Tongue (tissue), 3 donors: ENCODE measurements at places on chromosomes 4 and X. TPM values are rescaled to one million over a fixed set of nuclear protein-coding genes. Genes with fewer than 3 reads are reported as not detected.

- no peak for DNase-seq
Measured at GRCh38 chrX:154010330-154011087, 9.2 kb downstream of the IRAK1 start.

GRCh38 chrX:120664081-120664480 lies 34.2 kb upstream of the C1GALT1C1 start:
- no peak for DNase-seq

The RELL1 gene
- total RNA-seq: 74.7 TPM

DNA sequence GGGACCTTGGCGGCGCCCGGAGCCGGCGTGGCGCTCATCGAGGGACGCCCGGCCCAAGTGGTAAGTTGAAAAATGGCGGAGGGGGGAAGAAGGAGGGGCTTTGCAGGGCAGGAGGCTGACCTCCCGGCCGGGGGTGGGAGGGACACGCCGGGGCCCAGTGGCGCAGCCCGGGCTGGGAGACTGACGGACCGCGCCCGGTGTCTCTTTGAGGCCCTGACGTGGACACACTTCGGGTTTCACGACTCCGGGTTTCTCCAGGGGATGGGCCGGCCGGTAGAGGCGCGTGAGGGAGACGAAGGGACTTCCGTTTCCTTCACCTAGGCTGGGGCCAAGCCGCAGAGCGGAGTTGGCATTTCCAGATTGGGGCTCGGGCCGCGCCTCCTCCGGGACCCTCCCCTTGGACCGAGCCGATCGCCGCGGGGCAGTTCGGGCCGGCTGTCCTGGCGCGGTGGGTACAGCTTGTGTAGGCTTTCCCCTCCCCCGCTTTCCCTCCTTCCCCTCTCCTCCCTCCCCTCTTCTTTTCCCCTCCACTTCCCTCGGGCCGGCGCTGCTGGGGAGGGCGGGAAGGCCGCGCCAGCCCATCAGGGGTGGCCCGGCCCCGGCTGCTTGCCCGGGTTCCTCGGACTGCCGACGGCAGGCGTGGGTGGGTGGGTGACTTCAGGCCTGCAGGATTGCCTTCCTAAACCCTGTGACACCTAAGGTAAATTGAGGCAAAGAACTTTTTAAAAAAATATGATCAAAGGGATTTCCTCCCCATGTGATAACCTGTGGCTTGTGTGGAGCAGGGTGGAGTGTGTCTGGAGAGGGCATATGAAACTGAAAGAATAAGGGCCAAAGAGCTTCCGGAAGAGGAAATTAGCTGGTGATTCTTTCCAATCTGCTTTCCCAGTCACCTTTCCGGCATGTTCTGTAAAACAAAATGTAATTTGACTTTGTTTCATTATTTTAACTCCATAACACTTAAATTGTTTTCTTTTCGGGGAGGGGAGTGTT lies at the start of gene XIAP:
XIAP (plus strand) TSS at position 208 of the 993 bp plus-strand sequence. CDS start 25,610 bp downstream, outside the sequence.
- peak; percentile 87 for DNase-seq

DNA sequence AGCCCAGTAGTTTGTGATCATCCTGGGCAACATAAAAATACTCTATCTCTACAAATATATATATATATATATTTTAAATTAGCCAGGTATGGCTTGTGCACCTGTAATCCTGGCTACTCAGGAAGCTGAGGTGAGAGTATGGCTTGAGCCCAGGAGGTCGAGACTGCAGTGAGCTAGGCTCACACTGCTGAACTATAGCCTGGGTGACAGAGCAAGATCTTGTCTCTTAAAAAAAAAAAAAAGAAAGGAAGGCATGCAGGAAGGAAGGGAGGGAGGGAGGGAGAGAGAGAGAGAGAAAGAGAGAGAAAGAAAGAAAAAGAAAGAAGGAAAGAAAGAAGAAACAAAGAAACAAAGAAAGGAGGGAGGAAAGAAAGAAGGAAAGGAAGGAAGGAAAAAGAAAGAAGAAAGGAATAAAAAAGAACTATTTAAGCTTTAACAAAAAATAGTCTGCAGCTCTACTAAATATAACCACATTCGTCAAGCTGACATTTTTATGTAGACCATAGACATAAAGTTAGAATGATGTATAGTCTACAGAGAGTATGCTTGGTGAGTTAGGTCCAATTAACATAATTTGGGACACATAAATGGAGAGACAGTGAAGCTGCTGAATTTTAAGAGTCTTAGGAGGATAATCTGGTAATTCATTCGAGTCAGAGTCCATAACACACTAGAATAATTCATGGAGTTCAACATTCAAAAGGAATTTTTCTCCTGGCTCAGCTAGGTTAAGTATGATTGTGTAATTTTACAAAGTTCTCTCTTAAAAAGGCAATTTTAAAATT lies 111.9 kb downstream of the GLRA3 start:
- DNase-seq: no peak

- no peak for DNase-seq
Measured at GRCh38 chr4:26288355-26288909, 32.4 kb upstream of the RBPJ start.

The MAMLD1 gene
- total RNA-seq: 3.5 TPM

The STBD1 gene
- total RNA-seq: 64.8 TPM

The XAGE1B gene
- not detected for total RNA-seq

DNA sequence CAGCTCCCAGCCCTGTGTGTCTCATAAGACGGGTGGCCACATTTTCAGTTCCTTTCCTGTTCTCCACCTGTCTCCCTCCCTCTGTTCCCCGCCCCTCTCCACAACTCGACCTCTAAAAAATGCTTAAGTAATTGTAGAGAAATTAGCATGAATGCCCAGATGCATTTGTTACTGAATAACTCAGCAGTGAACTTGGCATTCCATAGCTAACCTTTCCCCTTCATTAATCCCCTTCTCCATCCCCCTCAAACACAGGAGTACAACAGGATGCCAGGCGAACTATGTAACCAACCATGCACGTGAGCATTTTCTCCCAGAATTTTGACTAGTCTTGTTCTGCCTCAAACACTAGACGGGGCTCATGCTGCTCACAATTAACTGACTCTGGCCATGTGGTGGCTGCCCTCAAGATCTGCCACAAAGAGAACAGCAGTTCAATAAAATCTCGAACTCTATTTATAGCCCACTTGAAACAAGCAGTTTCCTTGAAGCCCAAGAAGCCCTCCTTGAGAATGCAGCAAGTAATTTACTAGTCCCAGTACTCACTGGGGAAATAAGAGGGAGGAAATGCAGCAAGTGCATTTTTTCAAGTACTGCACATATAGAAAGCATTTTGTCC lies 351.2 kb downstream of the ARHGAP24 start:
- DNase-seq: peak; percentile 80

DNA sequence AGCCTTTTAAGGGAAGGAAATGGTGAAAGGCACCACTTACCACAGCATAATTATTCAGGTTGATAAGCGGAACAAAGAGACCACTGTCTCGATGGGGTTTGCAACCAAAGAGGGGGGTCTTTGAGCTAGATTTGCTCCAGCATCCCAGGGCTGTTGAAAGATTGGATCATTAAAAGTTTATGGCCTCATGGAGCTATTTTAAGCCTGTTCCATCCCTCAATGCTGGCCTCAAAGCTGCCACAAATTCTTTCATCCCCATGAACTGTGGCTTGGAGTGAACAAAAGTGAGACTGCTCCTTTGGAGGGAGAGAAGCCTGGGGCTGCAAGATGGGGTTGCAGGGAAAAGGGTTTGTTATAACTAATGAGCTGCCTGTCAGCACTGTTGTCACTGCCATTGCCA lies 209.8 kb downstream of the RTL9 start:
- no peak for DNase-seq

- DNase-seq: peak; percentile 70
Measured at GRCh38 chr4:76590798-76591281, 155.8 kb downstream of the SHROOM3 start.

The SLC34A2 gene
- total RNA-seq: 10.7 TPM

- DNase-seq: no peak
Measured at GRCh38 chr4:177680308-177680707, 238.1 kb upstream of the AGA start.

DNA sequence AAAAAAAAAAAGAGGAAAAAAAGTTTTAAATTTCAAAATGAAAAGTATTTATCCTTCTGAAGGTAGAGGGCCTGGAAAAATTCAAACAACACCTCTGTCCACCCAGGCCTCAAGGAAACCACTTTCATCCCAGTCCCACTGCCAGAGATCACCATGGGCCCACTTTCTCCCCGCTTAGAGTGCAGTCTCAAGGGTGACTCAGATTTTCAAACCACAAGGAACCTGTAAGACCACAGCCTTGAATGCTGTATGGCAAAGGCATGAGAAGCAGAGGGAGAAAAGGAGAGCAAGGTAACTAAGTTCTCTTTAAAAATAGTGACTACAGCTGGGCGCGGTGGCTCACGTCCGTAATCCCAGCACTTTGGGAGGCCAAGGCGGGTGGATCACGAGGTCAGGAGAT lies 87.9 kb upstream of the PACRGL start:
- no peak for DNase-seq

- DNase-seq: no peak
Measured at GRCh38 chr4:105369988-105370387, 103.9 kb downstream of the PPA2 start.

DNA sequence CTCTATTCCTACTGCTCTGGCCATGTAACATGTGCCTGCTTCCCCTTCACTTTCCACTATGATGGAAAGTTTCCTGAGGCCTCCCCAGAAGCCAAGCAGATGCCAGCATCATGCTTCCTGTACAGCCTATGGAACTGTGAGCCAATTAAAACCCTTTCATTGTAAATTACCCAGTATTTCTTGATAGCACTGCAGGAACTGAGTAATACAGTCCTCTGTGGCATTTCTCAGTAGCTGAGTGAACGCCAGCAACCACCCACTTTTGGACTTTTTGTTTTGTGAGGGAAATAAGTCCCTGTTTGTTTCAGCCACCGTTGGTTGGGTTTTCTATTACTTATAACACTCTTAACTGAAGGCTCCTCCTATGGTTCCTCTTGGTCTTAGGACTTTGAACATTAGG lies 104.1 kb downstream of the C4orf51 start:
- no peak for DNase-seq

The GCNA gene
- 3.2 TPM for total RNA-seq

- no peak for DNase-seq
Measured at GRCh38 chr4:54096295-54096962, 3.5 kb upstream of the GSX2 start.

- no peak for DNase-seq
Measured at GRCh38 chrX:70313503-70313902, 23.6 kb downstream of the KIF4A start.
